Ascending aorta (tissue), 2 donors: ENCODE measurements at places on chromosomes 11 and 22.

GRCh38 chr22:28426346-28427132 lies 253.1 kb downstream of the TTC28 start:
- DNase-seq, result no peak

- DNase-seq, result no peak
Observed at GRCh38 chr11:64810891-64811272, 531 bp upstream of the MEN1 start.

GRCh38 chr11:63099555-63099954 lies 44.5 kb downstream of the SLC22A24 start:
- DNase-seq, result no peak

DNA sequence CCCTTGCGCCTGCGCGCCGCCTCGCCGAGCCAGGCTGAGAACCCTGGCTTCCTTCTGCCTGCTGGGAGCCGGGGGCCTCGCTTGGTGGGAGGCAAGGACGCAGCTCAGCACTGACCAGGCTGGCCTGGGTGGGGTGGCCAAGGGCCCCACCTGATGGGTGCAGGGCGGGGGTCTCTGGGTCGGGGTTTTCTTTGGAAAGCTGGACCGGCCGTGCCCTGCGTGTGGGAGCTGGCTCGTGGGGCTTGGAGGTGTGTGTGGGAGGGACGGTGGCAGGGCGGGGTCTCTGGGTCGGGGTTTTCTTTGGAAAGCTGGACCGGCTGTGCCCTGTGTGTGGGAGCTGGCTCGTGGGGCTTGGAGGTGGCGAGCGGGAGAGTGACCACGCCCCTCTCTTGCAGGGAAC lies 6.2 kb downstream of the GRAMD4 start:
- DNase-seq, result no peak

DNA sequence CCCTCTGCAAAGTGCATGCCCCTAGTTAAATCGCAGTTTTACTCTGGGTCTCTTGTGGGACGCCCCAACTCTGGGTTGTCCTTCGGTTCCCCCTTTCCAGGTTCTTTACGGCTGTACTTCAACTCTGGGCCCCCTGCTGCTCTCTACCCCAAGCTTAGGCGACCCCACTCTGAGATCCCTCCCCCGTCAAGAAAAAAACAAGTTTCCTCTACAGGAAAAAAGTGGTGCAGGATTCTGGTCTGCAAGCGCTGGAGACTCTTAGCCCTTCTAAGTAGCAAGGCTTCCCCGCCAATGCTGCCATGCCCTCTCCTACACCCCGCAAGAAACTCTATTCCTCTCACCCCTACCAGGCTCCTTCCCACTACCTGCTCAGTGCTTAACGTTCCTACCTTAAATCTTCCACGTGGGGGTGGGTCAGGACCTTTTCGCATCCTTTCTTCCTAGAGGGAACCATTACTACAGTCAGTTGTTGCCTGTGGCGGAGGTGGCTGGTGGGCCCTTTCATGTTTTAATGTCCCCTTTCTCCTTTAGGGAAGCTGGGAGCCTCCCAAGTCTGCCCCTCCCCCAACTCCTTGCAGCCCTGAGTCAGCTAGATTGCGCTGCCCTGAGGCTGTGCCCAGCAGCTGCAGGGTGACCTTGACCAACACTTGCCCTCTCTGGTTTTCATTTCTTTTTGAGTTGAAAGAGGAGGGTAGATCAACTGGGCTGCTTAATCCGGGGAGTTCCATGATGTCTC lies 1.4 kb downstream of the NEFH start:
- no peak for DNase-seq

GRCh38 chr11:125381499-125382044 lies 114.5 kb downstream of the FEZ1 start:
- DNase-seq, result no peak

GRCh38 chr11:4607781-4608666 lies at the start of gene TRIM68:
Gene TRIM68, minus strand, starts transcription at chr11:4608231. Its CDS starts 2,727 bp downstream, at chr11:4605504.
- DNase-seq, result peak; percentile 86

DNA sequence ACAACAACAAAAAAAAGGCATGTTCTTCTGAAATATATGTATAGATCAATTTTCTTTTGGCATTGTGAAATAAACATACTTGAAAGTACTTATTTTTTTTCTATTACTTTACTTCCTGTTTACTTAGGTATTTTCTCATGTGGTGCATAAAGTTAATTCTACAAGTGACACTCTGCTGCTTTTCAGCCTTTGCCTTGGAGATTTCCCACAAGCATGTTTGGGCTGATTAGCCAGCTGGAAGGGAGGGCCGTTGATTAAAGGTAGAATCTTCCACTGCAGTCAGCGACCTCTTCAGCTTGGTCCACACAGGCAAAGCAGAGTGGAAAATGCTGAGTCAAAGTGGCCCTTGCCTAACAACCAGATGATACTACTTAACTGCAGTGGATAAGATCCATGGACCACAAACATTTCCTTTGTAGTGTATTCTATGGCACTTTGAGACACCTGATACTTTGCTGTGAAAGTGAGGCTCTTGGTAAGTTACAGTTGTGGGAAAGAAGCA lies 176.0 kb downstream of the ARHGAP42 start:
- DNase-seq, result no peak

- DNase-seq, result peak; percentile 98
Observed at GRCh38 chr11:62123669-62124185, at the start of gene INCENP. Gene INCENP, plus strand, starts transcription at chr11:62124011. Its CDS starts 4,151 bp downstream, at chr11:62128162.

GRCh38 chr22:41917903-41918791 lies 3.3 kb upstream of the SHISA8 start:
- DNase-seq, result no peak

DNA sequence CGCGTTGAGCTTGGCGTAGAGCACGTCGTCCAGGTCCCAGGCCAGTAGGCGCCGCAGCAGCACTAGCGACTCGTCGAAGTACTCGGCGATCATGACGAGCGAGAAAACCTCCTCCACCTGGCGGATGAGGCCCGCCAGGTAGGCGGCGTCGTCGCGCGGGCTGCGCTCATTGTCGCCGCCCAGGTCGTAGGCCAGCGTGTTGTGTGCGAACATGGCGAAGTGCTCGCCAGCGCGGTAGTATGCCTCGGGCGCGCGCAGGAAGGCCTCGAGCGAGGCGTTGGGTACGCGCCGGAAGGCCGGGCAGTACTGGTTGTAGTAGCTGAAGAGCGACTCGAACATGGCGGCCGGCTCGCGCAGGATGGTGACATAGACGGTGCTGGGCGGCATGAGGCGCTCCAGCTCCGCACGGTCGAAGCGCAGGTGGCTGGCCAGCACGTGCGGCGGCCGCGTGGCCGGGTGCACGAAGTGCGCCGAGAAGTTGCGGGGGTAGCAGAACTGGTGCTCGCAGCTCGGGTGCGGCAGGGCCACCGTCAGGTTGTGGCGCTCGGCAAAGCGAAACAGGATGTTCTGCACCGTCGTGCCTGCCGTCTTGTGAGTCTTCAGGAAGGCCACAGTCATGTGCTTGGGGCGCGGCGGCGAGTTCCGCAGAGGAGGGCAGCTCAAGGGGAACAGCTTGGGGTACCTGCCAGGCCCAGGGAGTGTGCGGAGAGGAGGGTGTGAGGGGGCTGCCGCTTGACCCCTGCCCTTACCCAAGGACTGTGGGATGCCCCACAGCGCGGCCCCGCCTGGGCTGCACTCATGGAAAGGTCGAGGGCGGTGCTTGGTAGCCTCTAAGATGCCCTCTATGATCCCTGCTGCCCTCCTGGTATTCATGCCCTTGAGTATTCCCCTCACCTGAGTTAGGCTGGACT lies 5.7 kb downstream of the GAL3ST3 start:
- no peak for DNase-seq

DNA sequence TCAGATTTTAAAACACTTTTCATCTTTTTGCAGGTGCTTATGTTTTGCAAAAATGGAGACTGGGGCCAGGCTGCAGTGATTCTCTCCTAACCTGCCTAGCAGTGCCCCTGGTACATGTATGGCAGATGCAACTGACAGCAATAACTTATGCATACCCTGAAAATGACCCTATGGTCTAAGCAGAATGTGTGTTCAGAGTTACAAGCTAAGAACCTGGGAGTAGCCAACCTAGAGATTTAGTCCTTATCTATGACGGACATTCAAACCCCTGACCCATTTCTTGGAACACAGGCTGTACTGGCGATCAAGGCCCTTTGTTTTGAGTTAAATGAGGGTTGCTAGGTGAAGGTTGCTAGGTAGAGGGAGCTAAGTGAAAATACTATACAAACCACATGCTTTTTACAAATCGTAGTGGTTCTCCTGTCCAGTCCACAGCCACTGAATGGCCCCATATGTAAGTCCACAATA lies 184.9 kb upstream of the SESN3 start:
- no peak for DNase-seq

GRCh38 chr11:47533690-47534151 lies 19.2 kb downstream of the CELF1 start:
- DNase-seq, result no peak

GRCh38 chr11:37946155-37946766 lies 1348.2 kb upstream of the RAG2 start:
- DNase-seq, result no peak

DNA sequence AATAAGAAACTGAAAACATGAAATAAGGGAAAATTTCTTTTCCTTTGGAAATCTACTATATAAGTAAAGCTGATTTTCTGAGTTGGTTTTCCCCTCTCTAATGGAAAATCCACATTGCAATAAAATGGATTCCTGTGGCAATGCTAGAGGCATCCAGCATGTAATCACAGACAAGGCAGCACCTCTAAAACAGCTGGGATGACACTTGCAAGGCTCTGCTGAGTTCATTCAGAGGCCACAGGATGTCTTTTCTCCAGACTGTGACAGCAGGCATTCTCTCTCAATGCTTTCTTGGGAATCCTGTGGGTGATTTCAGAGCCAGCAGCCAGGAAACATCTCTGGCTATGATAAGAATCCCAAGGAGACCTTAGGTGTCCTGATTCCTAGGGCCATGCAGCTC lies 201.3 kb upstream of the BLID start:
- DNase-seq, result no peak

GRCh38 chr22:47155912-47156311 lies 393.5 kb downstream of the TBC1D22A start:
- no peak for DNase-seq

DNA sequence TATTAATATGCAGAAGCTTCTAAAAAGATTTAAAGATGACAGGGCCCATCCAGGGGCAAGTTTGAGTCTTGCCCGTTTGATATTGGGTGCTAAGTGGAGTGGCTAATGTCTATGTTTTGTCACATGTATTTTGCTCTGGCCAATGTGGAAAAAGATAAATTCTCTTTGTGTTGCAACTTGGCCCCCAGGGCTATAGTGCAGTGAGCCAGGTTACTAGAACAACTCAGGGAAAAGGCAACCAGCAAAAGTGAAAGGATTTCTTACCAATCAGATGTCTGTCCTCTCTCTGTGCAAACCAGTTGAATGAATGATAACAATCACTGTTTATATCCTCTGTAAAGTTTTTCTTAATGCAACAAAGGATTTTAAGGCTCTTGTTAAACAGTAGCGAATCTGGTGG lies 4.6 kb upstream of the CLNS1A start:
- no peak for DNase-seq

DNA sequence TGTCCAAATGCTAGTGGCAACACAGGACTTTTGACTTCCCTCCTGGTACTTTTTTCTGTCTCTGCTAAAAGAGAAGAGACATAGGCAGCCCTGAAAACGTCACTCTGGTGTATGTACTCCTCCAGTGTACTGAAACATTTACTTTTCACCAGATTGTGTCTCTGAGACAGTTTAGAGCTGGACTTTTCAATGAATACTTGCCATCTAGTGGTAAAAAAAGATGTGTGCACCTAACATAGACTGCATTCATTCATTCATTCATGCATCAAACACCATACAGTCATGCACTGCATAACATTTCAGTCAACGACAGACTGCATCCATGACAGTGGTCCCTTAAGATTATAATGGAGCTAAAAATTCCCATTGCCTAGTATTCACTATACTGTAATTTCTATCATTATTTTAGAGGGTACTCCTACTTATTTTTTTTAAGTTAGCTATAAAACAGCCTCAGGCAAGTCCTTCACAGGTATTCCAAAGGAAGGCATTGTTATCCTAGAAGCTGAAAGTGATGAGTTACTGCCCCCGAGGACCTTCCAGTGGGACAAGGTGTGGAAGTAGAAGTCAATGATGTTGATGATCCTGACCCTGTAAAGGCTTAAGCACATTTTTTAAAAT lies 186.2 kb downstream of the SPON1 start:
- no peak for DNase-seq

- no peak for DNase-seq
Observed at GRCh38 chr11:9176136-9176535, 84.7 kb upstream of the SCUBE2 start.

DNA sequence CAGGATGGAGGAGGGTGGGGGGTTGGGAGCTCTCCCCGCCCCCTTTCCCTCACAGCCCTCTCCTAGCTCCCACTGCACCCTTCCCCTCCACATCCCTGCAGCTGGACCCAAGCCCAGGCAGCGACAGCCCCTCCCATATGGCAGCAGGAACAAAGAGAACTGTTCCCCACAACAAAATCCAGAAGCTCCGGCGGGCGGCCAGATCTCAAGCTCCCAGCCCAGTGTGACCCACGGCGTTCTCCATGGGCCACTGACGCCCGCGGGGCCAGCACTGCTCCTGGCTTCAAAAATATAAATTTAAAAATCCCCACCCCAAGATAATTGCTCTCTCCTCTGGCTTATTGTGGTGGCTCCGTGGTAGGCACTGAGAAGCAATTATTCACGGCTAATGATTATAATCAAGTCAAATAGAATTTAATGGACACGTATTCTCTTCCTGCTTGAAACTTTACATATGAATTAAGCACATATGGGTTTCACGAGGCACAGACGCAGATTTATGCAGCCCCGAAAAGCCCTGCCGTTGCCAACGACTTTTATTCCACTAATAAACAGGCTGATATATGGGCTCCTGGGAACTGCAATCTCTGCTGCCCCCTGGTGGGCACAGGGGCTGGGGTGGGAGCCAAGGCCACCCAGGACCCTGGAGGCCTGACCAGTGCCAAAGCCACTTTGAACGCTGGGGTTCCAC lies 17.5 kb downstream of the MACROD1 start:
- DNase-seq, result no peak

- no peak for DNase-seq
Observed at GRCh38 chr11:121514432-121515334, 61.9 kb upstream of the SORL1-AS1 start.

DNA sequence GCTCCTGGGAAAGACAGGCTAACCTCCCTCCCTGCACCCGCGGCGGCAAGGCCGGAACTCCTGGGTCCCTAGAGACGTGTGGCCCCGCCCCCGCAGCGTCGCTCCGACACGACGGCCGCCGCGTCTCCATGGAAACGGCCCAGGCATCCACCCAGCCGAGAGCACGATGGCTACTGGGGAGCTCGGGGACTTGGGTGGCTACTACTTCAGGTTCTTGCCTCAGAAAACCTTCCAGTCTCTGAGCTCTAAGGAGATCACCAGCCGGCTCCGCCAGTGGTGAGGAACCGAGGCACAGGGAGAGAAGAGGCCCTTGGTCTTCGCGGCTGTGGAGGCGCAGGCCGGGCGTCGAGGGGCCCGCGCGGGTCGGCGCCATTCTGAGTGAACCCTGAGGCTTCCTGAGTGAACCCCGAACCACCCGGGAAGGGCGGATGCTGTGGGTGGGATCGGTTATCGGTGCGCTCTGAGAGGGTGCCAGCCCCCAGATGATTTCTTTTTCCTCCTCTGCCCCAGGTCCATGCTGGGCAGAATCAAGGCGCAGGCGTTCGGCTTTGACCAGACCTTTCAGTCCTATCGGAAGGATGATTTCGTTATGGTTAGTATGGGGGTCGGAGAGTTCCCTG lies at the start of gene CFAP300:
Gene CFAP300, plus strand, starts transcription at position 133 of the 620 bp plus-strand sequence. Its CDS starts 34 bp downstream, at position 167.
- DNase-seq, result peak; percentile 95

- DNase-seq, result peak; percentile 85
Observed at GRCh38 chr22:30270832-30271231, 4.2 kb upstream of the OSM start.
